ENCODE measurements at places on chromosomes 4 and X.

GRCh38 chr4:165504184-165504583, 125.4 kb downstream of the CPE start:
- no peak for DNase-seq

DNA sequence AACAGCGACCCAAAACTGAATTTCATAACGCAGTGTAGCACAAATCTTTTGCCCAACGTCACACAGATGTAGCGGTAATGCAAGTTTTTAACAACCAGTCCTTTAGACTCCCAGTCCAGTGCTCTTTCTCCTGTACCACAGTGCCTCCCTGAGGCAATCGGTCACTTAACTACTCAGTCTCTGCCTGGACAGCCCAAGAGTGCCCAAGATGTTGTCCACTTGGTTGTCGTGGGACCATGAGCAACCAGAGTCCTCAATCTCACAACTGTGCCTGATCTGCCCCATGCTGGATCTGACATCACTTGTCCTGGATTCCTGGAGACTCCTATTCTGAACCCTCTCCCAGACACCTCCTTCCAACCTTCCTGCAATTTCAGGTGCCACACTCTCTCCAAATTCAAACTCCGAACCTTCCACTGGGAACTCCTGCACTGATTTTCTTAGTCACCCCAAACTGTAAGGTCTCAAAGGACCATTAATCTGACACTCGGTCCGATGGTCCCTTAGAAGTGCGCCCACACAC, 702 bp downstream of the MMGT1 start:
- DNase-seq: no peak

GRCh38 chr4:100539706-100540105, 21.9 kb upstream of the EMCN start:
- no peak for DNase-seq

DNA sequence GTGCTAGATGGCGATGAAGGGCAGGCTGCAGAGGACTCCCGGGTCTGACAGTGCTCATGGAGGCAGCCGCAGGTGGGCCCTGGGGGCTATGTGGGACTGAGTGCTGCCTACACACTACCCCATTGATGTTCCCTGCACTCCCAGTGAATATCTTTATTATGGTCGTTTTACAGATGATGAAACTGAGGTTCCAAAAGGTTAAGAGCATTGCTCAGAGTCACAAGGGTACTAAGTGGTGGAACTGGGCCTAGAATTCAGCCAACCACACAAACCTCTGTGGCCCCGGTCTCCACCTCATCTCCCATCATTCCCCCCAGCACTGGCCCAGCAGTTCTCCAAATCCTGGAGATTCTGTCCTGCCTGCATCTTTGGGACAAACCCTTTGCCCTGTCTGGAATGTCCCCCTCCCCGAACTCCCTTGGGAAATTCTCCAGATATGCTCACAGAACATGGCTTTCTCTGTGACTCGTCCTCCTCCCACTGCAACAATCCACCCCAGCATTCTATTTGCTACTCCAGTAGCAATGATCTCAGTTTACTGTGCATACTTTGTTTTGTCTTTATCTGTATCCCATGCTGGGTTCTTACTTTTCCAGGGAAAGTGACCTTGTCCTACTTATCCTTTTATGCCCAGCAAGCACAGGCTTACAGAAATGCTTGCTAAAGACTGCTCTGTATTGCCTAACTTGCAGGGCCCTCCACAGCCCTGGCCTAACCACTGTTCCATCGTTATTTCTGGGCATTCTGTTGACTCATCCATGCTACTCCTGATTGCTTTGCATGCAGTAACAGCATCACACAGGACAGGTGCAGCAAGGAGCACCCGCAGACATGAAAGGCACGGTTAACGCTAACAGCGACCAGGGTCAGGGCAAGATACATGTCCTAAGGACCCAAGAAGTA, 14.0 kb downstream of the PNMA6F start:
- DNase-seq: no peak

- DNase-seq: no peak
Measured at GRCh38 chrX:2654436-2655340, 36.4 kb upstream of the CD99 start.

GRCh38 chr4:15855804-15856475, 77.8 kb downstream of the CD38 start:
- DNase-seq: no peak

GRCh38 chrX:11381464-11381863, 88.3 kb downstream of the AMELX start:
- DNase-seq: peak; percentile 9

GRCh38 chrX:49166914-49167739, 4.6 kb downstream of the MAGIX start:
- no peak for DNase-seq

DNA sequence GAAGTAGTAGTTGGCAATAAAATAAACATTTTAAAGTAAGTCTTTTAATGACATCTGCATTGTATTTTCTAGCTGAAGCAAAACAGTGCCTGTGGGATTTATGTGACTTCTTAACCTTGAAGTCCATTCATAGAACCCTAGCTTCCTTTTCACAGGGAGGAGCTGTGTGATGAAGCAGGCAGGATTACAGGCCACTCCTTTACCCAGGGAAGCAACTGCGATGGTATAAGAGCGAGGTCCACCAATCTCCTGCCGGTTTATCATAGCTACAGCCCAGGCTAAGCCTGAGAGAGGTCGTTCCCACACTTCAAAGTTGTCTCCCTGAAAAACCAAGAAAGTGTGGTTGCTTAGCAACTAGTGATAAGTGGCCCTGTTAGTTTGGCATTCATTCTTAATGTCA, 7.0 kb downstream of the RPL36A start:
- no peak for DNase-seq

GRCh38 chr4:58491620-58492019, 1381.4 kb upstream of the IGFBP7 start:
- no peak for DNase-seq

DNA sequence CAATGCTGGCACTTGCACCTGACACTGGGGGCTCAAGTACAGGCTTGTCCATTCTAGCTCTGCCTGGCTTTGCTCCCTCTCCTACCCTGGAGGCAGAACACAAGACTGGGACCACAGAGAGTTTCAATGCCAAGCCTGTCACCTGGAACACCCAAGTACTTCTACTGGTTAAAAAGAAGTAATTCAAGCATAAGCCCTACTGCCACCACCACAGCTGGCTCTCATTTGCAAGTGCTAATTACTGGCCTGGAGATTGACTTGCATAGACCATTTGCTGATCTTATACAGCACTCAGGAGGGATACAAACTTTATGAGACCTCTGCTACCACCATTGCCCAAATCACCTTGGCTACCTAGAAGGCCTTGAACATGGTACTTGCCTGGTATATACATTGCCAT, 1550.9 kb downstream of the C4orf33 start:
- no peak for DNase-seq

DNA sequence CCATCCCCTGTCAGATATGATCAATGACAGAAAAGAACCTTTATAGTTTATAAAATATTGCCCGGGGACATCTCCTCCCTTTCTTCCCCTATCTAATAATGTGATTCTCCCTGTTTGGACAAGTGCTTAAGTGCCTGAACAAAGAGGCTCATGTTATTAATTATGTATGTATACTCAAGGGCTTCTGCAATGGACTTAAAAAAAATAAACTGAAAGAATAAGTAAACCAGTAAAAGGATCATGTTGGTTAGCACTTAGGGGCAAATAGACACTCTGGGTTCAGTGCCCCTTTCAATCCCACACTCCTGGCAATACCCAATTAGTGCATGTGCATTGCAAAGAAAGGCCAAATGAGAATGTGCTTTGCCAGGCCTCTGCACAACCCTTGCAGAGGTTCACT, 30.7 kb upstream of the RPS6KA6 start:
- no peak for DNase-seq

DNA sequence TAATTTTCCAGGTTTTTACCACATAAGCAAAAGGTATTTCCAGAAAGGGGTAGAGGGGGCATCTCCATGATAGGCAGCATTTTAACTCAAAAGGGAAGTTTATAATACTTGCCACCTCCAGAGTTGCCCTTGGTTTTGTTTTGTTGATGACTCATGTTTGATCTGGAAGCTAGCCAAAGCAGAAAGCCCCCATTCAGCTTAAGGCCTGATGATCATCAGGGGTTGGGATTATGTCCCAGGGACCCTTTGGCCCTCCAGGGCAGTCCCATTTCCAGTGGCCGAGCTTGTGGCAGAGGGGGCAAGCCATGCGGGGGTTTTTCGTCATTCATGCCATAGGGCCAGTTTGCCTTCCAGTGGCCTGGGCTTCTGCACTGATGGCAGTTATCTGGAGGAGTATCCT, 143.0 kb upstream of the PLAC1 start:
- no peak for DNase-seq

DNA sequence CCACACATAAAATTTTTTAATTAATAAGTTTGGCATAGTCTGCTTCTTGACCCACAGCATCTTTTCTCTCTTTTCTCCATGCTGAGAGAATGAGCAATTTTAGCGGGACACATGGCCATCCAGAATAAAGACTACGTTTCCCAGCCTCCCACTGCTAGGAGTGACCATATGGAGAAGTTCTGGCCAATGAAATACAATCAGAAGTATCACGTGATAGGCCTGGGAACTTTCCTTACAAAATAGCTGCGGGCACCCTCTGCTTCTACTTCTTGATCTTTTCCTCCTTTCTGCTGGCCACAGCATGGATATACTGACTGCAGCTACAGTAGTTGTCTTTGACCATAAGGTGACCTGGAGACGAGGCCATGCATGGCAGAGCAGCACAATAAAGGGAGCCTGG, 348.0 kb downstream of the BCOR start:
- no peak for DNase-seq

GRCh38 chrX:137425986-137426385, 139.9 kb upstream of the ZIC3 start:
- DNase-seq: no peak

DNA sequence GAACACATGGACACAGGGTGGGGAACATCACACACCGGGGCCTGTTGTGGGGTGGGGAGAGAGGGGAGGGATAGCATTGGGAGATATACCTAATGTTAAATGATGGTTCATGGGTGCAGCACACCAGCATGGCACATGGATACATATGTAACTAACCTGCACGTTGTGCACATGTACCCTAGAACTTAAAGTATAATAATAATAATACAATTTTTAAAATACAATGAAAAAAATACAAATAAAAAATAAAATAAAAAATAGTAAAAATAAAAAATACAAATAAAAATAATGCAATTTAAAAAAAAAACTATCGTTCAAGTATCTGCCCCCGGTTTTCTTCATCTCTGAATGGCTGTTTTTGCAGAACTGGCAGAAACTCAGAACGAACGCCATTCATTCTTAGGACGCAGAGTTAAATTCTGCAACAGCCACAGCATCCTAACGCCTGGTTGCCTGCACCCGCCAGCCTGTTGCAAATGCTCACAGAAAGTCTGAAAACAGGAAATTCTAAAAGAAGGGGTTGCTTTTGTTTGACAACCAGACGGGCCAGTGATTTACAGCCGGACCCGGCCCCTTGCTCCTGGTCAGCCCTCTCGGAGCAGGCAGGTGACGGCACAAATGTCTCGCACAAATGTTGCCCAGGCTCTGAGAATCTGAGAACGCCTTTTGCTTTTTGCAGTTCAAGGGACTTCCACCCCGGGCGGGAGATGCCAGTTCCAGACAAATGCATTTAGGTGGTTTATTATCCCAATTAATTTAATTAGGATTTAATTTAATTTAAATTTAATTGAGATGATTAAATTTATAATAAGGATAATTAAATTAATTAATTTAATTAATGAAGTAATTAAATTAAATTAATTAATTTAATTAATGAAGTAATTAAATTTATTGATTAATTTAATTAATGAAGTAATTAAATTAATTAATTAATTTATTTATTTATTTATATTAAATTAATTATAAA, 47.8 kb downstream of the CRLF2 start:
- DNase-seq: peak; percentile 33

- DNase-seq: no peak
Measured at GRCh38 chrX:27132862-27133261, 330.3 kb downstream of the PPP4R3C start.

- DNase-seq: no peak
Measured at GRCh38 chr4:155017426-155017825, 191.0 kb upstream of the NPY2R start.
